ENCODE measurements at places on chromosomes 2 and 18.

DNA sequence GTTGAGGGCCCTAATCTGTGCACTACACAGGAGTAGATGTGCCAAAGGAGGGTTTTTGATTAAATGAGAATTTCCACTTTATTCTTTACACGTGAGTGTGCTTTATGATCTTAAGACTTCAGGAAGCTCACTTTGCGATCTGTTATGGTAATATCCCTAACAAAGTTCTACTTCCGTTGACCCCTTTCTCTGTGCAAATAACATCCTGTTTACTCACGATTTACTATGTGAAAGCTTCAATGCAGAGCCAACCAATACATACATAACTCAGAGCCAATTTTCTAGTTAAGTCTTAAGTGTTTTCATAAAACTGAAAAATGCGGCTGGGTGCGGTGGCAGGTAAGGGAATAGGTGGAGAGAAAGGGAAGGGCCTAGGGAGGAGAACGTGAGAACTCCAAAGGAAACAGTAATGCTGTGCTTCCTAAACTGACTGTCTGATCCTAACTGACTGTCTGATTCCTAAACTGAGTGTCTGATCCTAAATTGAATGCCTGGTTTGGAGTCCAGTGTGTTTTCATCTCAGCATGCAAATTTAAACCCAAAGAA is 87.6 kb downstream of the PLCL1 start:
- no peak for DNase-seq

DNA sequence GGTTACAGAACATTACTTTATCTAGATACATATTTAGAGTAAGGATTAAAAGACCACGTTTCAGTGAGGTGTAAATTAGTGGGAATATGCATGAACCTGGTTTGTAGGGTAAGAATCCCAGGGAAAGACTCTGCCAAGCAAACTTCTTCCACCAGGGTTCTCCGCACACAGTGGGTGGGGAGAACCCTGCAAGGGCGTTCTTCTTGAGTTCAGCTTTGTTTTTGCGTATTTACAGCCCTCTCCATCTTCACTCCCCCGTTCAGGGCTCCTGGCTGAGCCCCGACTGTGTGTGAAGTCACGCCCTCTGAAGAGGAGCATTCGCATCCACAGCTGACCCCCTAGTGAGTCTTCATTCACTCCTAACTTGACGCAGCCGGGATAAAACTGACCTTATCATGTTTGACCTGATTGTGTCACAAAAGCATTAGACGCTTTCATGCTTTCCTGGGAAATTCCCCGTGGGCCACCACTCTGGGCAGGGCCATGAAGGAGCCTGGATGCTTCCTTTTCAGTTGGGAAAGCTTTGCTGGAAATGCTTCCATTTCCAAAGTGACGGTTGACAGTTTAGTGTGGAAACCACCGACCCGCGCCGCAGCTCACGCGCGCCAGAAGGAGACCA is 1.0 kb downstream of the ALKAL2 start:
- DNase-seq = no peak

- DNase-seq = no peak
These were observed 7.1 kb downstream of the MTA3 start for GRCh38 chr2:42575458-42576064.

- DNase-seq = no peak
These were observed 112.3 kb upstream of the SETBP1 start for GRCh38 chr18:44568342-44568741.

- DNase-seq = no peak
These were observed 327.7 kb downstream of the TMX3 start for GRCh38 chr18:68387246-68387645.

GRCh38 chr2:121235542-121235941 is 49.5 kb downstream of the TFCP2L1 start:
- no peak for DNase-seq

DNA sequence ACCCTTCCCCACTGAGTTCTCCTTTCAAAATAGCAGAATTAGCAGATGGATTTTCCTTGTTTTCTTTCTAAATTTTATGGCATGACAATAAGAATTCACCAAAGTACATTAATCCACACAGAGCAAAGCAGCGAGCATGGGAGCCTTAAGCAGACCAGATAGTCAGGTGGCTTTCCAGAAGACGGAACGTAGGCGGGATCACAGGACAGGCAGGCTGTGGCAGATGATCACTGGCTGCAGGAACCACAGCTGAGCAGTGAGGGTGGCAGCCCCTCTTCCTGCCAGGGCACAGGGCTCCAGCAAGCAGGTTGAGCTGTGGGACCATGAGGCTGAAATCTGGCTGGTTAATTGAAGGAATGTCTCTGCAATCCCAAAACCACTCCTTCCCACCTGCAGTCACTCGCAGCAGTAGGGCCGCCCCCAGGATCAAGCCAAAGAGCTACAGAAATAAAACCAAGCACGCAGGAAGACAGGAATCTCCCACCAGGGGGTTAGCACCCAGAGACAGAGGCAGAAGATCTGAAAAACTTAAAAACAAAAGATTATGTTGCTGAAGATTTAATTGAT is 259.9 kb downstream of the EIPR1 start:
- no peak for DNase-seq

DNA sequence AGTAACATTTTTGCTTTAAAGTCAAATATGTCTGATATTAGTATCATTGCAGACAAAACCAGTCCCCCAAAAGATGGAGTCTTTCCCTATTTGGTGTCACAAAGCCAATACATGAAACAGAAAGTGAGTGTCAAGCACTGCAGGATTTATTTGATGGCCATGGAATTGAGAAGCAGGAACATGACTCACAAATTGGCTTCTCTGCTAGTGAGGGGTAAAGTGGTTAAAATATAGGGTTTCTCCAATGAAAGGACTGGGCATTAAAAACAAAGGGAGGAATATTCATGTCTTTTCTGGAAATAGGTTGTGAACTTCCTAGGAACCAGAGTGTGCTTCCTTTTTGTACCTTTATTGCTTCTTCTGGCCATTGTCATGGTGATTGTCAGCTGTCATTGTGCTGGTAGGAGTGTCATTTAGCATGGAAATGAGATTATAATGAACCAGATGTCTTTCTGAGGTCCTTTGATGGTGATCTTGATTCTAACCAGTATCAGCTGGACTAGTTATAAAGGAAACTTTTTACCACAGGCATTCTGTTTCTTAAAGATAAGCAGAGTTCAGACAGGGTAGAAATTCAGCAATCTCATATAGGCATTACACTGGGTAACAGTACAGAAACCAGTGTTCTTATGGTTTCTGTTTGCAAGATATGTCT is 4.1 kb downstream of the REG1B start:
- DNase-seq = no peak
